Stimulated activated CD4-positive, alpha-beta T cell treated with anti-CD3 and anti-CD28 coated beads, Interleukin-15, amount 100 ng/mL, for 1 hour (primary cell): ENCODE measurements at places on chromosomes 7 and 10.

GRCh38 chr10:132892004-132892403, 50.4 kb downstream of the CFAP46 start:
- no peak for DNase-seq

GRCh38 chr7:155877167-155877566, 64.9 kb upstream of the SHH start:
- DNase-seq, result no peak

DNA sequence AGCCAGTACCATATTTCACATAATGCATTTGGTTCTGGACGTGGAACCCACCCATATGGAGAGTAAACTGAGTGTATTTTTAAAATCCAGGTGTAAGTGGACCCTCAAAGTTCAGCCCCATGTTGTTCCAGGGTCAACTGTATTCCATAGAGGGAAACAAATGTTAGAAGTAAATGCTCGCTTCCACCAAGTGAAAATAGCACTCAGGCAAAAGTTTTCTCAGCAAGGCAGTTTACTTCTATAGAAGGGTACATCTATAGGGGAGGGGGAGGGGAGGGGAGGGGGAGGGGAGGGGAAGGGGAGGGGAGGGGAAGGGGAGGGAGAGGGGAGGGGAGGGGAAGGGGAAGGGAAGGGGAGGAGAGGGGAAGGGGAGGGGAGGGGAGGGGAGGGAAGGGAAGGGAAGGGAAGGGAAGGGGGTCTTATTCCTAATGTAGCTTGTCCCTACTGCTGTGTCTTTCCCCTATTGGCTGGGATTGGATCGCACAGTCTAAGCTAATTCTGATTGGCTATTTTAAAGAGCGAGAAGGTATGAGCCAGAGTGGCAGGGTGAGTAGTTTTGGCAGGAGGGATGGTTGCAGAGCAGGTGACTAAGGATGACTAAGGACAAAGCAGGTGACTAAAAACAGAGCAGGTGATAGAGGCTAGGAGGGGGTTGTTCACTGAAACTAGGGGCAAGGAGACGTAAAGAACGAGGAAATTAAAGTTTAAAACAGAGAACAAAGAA, 29.1 kb downstream of the GARIN1A start:
- DNase-seq, result no peak

- no peak for DNase-seq
Observed at GRCh38 chr7:106793015-106793975, 71.8 kb upstream of the PIK3CG start.

DNA sequence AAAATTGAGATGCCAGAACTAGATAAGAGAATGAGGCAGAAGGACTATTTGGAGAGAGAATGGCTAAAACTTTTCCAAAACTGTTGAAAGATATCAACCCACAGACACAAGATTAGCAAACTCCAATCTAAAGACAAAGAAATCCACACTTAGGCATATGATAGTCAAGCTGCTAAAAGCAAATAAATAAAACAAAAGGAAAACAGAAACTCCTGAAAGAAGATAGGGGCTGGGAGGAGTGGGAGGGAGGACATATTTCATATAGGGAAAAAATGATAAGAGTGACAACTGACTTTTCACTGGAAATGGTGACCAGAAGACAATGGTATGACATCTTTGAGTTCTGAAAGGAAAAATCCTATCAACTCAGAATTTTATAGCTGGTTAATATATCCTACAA, 105.4 kb upstream of the ADO start:
- DNase-seq, result no peak

- no peak for DNase-seq
Observed at GRCh38 chr10:74502963-74503608, 323.3 kb upstream of the KAT6B start.

DNA sequence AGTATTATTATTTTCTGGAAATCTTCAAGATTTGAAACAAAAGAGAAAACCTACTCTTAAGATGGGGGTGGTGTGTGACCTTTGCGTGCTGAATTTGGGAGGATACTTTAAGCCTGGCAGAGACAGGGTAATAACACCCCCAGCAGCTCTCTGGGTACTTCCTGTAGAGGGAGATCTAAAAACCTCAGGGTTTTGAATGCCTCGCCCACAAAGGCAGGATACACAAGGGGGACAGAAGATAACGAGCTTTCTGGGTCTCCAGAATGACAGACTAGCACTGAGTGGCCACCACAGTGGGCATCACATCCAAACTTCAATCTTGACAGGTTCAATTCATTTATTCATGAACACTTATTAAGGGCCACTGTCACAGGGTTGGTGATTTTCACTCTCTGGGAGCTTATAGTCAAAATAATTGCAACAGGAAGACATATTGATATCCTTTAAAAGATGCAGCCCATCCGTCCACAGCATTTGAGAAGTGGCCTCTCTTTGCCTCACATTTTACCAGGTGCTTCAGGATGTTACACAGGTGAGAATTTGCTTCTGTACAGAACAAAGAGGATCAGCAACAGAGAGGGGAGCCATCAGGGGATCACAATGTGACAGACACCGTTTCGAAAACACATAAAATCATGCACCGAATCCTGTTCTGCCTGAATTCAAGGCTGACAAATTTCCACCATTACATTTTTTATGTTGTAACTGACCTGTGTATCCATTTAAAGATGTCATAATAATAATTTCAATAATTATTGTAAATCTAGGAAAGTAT, 14.3 kb downstream of the CPA1 start:
- DNase-seq, result no peak

GRCh38 chr10:15168291-15168785, at the start of gene NMT2:
NMT2 (minus strand) TSS chr10:15168693; CDS start chr10:15168612, 81 bp downstream.
- DNase-seq, result no peak

- no peak for DNase-seq
Observed at GRCh38 chr7:100124301-100125230, 2.2 kb upstream of the MBLAC1 start.

DNA sequence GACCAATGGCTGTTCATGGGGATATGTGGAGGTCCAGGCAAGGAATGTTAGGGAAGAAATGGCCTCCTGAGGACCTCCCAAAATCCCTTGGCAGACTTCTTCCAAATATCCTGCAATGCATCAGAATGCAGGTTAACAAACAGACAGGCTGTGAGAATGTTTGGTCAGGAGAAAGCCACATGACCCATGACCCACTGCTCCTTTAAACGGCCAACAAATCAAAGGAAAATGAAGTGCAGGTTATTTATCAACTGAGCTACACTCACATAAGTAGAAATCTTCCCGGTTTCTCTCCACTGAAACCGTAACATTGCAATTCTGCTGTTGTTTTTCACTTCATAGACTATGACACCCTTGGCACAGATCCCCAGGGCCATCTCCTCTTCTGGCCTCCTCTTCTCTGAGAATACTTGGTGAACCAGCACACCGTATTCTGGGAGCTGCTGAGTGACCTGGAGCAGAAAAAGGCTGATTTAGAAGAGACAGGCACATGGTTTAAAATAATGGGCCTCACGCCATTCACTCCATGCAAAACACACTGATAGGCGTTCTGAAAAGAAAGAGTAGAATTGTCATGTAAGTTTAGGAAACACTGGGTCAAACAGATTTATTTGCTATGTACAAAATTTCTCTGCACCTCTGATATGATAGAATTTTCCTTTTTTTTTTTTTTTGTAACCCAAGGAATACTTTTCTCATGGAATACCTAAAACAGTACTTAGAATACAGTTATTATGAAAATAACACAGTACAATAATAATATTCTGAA, 67.8 kb downstream of the FRMPD2 start:
- DNase-seq, result no peak

- DNase-seq, result no peak
Observed at GRCh38 chr7:26664735-26665416, 199.5 kb downstream of the SKAP2 start.

GRCh38 chr10:6305401-6306321, 102.9 kb downstream of the PFKFB3 start:
- no peak for DNase-seq

DNA sequence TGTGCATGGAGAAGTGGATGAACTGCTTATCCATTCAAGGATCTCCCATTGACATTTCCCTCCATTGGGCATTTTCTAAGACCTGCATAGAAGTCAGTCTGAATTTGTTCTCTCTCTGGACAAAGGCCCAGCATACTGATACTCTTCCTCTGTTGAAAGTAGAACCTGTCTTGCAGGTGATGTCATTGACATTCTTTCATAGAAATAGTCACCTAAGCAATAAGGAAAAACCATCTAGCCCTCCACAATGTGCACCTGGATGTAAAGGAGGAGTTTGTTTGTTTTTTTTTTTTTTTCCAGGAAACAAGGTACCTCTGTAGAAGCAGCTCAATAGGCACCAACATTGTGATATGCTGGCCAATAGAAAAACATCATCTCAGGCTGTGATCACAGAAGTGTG, 150.4 kb downstream of the DPY19L1 start:
- no peak for DNase-seq

- DNase-seq, result no peak
Observed at GRCh38 chr10:60985951-60986350, 42.0 kb upstream of the RHOBTB1 start.

- DNase-seq, result no peak
Observed at GRCh38 chr7:54392935-54393334, 149.2 kb upstream of the VSTM2A start.

- no peak for DNase-seq
Observed at GRCh38 chr10:87966459-87966858, 103.0 kb downstream of the PTEN start.
